ENCODE measurements at places on chromosomes 6 and 20. TPM values are rescaled to one million over a fixed set of nuclear protein-coding genes. Genes with fewer than 3 reads are reported as not detected.

GRCh38 chr6:144315981-144316861 lies 31.1 kb downstream of the UTRN start:
- DNase-seq = no peak

GRCh38 chr6:90286884-90287488 lies 9.7 kb downstream of the BACH2 start:
- DNase-seq = peak; percentile 62

Gene PRL
- total RNA-seq = not detected

Gene FAM217A
- not detected for total RNA-seq

DNA sequence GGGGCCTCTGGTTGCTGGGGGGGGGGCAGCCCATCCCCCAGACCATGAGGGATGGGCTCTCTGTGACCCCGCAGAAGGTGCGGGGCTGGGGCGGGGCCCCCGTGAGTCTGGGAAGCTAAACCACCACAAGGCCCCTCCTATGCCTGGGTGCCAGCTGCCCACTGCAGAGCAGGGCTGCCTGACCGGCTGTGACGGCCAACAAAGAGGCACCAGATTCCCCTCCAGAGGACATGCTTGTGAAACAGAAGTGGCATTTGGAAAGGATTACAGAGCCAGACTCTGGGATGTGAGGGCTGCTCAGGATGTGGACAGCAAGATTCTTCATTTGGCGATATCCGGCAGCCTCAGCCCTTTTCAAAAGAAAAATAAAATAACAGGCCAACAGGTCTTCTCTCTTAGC lies 16.5 kb upstream of the NTSR1 start:
- no peak for DNase-seq

GRCh38 chr6:150249261-150249660 lies 106.4 kb downstream of the PPP1R14C start:
- no peak for DNase-seq

Gene EFCAB8
- 1.1 TPM for total RNA-seq

GRCh38 chr6:158019416-158019815 lies 37.8 kb downstream of the SYNJ2 start:
- DNase-seq = no peak

Gene STMN3
- total RNA-seq = 2.3 TPM

- DNase-seq = peak; percentile 96
These were observed at the start of gene CYP24A1 for GRCh38 chr20:54173653-54174456. CYP24A1 (minus strand) TSS chr20:54173986; CDS start chr20:54173579, 407 bp downstream.

Gene LY6G6C
- total RNA-seq = not detected

Gene PROCR
- total RNA-seq = 9.7 TPM

DNA sequence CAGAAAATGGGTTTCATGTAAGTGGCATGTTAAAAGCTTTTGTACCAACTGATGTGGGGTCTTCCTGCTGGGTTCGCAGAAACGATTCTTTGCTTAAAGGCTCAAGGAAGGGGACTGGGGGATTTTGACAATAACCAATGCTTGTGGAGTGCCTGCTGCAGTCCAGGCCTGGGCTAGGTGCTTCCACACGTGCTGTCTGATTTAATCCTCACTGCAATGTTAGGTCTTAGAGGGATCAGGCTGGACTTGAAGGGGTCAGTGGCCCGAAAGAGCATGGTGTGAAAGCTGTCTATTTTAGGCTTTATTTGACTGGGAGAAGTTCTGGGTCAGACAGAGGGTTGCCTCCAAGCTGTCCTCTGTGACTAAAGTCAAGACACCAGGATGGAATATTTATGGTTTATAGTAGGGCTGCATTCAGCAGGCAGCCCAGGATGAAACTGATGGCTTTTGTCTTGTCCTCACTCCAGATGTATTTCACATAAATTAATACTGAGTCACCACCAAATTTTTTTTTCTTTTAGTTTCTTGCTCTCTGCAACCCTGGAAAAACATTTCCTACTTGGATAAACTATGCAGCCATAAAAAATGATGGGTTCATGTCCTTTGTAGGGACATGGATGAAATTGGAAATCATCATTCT lies 219.1 kb downstream of the ZMYND8 start:
- no peak for DNase-seq

DNA sequence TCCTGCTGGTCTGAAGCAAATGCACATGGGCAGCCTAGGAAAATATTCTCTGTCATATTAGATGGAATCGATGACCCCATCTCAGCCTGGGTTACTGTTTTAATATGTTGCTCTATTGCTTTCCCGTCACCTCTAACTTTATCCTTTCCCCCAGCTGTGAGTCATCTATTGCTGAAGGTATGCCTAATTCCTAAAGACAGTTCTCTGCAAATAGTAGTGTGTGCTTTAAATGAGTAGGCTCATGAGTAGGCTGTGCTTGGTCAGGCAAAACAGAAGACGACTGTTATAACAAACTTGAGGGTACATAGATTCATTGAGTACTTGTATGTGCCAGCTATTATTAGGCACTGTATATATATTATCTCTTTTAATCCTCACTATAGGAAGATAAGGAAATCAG lies 47.2 kb downstream of the CTNNBL1 start:
- no peak for DNase-seq

- DNase-seq = no peak
These were observed 64.2 kb downstream of the F13A1 start for GRCh38 chr6:6256259-6256658.

DNA sequence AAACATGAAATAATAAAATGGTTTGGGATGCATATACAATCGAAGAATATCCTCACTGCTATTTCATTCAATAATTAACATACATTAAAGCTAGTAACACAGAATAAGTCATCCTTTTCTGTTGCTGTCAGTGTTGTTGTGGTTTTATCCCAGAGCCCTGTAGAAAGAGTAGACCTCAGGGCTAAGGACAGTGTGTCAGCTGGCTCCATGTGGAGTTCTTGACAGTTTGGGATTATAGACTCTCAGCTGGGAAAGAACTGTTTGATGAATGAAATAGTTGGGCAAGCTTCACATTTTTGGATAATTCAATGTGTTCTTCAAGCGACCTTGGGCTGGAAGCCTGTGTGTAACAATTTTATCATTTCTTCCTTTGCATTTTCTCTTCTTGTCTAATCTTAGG lies 10.1 kb downstream of the UTRN start:
- no peak for DNase-seq

Gene GTSF1L
- not detected for total RNA-seq

- peak; percentile 62 for DNase-seq
These were observed 10.4 kb upstream of the GCNT2 start for GRCh38 chr6:10510592-10511367.

GRCh38 chr6:148532698-148533097 lies 190.1 kb downstream of the SASH1 start:
- DNase-seq = no peak

Gene HECA
- 7.5 TPM for total RNA-seq
